ENCODE measurements at places on chromosomes 16 and 17.

DNA sequence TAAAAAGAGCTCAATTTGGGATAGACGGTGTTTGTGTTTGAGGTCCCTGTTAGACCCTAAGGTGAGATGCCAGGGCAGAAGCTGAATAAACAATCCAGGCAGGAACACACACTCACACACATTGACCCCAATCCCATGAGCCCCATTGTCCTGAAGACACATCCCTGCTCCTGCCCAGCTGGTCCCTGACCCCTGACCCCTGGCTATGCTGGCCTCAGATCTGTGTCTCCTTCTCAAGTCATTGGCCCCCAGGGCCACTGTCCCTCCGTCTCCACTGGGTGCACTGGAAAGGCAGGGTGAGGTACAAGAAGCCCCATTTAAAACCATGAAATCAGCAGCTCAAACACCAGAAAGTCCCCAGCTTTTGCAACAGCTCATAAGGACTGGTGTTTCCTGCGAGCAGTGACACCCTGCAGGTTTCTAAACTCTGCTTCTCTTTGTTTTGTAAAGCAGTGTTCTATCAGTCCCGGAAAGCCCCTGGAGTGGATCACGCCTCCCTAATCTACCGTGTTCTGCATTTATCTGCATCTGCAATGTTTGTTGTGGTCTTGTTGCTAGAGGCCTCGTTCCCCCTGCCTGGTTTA is 18.0 kb upstream of the ASGR2 start:
- no peak overlapping the region for H3K27ac ChIP-seq
- no peak overlapping the region for H3K4me3 ChIP-seq
- H3K27me3 ChIP-seq, result peaks cover 87% of the 10 kb centered on the region
- no peaks in the 10 kb centered on the region for H3K4me1 ChIP-seq
- no peak for DNase-seq

DNA sequence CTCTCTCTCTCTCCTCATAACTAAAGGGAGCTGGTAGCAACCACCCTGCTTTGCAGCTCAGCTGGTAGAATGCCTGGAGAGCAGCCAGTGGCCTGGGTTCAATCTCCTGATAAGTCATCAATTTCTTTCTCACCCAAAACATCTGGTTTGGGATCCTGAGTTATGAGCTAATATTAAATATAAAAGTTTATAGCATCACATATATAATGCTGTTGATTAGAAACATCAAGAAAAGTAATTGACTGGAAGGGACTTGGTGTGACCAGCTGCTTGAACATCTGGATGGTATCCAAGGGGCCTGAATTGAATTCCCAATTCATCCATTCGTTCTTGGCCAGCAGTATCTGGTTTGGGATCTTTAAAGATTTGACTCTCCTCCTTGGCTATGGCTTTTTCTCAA is 12.2 kb upstream of the ELAC2 start:
- H3K27me3 ChIP-seq, result peaks cover 4% of the 10 kb centered on the region
- H3K36me3 ChIP-seq, result no peaks in the 10 kb centered on the region
- H3K4me3 ChIP-seq, result no peak overlapping the region
- no peak overlapping the region for H3K27ac ChIP-seq

- H3K27me3 ChIP-seq, result no peaks in the 10 kb centered on the region
- H3K36me3 ChIP-seq, result peaks cover 49% of the 10 kb centered on the region
- DNase-seq, result no peak
- no peak overlapping the region for H3K4me3 ChIP-seq
Measured at GRCh38 chr16:75624921-75625334, 1.8 kb upstream of the ADAT1 start.

GRCh38 chr16:65285128-65286048 is 163.5 kb upstream of the CDH11 start:
- no peak overlapping the region for H3K27ac ChIP-seq
- H3K36me3 ChIP-seq, result no peaks in the 10 kb centered on the region
- peaks cover 30% of the 10 kb centered on the region for H3K4me1 ChIP-seq
- no peak overlapping the region for H3K4me3 ChIP-seq
- DNase-seq, result no peak
